ENCODE measurements at places on chromosomes 7 and 10.

GRCh38 chr7:1466524-1467271 lies 7.4 kb upstream of the MICALL2 start:
- DNase-seq = no peak

GRCh38 chr7:80468931-80469714 lies 42.7 kb downstream of the GNAT3 start:
- DNase-seq = no peak

DNA sequence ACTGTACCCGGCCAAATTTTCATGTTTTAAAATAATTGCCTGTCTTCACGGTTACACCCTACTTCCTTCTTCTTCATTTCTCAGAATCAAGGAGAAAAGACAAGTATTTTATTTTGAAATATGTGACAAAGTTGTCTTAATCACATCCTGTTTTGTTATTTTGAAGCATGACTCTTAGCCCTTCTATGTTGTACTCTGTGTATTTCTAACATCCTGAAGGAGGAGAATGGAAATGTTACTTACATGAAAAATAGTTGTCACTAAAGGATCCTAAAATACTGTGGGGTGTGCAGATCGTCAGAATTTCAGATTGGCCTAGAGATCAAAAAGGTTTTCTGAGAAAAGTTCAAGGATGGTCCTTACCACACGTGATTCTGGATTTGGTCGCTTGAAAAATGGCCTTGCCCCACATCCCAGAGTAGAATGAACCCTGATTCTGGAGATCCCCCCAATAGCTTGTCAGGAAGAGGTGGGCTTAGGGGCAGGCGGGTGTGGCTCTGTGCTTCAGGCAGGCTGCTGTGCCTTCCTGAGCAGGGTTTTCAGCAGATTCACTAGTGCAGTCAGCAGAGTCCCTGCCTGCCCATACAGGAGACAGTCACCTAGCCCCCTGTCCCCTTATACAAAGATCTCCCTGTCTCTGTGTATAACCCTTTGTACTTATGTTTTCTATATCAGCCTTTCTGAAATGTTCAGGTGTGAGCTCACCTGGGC lies 8.6 kb downstream of the UPP1 start:
- DNase-seq = no peak

DNA sequence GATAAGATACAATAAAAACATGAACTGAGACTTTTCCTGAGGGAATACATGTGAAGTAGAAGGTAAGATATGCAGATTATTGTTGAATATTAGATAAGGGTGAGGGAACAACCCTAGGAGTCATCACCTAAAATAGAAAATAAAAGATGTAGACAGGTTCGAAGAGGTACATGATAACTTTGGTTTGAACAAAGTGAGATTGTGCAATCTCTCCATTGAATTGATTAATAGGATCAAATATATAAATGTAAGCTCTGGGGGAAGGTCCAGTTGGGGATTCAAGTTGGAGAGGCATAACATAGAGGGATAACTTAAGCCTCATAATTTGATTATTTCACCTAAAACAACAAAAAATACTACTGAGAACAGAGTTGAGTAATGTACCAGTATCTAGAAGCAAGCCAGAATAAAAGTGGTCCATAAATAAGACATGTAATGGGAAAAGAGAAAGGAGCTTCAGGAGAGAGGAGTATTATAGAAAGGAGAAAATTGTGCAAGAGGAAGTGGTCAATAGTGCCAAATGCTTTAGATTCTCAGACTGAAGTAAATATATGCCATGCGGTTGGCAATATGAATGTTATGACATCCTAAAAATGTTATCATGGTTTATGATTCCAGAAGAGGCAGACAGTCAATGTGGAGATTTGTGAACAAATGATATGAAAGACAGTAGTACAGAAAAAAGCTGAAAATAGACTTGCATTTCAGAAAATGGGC lies 282.3 kb upstream of the CHRM2 start:
- DNase-seq = no peak

GRCh38 chr10:95248989-95249388 lies 41.8 kb downstream of the PDLIM1 start:
- no peak for DNase-seq

Measured in stimulated activated CD4-positive, alpha-beta T cell treated with anti-CD3 and anti-CD28 coated beads, Interleukin-12 subunit alpha, Interleukin-12 subunit beta, amount 100 ng/mL, for 48 hours (primary cell).